NCI-H2029 treated with DMSO at 0.1 percent for 48 hours (cell line): ENCODE measurements at places on chromosomes 5 and 9.

DNA sequence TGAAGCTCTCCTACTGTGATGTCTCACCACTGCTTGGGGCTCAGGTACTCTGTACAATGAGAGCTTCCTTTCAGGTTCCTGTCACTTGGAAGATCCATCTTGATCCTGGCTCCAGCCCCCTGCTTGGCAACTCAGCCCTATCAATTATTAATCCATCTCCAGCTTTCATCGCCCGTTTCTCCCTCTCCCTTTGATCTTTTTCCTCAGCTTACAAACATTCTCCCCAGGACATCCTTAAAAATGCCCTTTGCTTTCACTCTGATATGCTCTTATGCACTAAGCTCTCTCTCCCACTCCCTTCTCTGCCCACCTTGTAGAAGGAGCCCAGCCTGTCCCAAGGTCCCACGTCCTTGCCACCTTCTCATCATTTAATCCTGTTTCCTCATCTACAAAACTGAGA lies 109.0 kb downstream of the FRMD3 start:
- no peak for DNase-seq

DNA sequence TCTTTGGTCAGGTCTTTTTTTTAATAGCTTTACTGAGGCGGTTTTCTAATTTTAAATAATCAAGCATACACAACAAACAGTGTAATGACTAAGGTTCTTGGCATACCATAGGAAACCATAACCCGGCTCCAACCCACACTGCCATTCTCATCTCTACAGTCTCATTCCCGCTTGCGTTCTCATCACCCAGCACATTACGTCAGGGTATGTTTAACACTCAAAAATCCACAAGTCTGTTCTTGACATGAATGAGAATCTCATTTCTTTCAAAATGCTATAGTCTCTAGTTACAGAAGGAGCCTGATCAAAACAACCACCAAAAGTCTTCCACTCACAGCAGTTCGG lies 505 bp downstream of the C5orf34 start:
- no peak for DNase-seq

DNA sequence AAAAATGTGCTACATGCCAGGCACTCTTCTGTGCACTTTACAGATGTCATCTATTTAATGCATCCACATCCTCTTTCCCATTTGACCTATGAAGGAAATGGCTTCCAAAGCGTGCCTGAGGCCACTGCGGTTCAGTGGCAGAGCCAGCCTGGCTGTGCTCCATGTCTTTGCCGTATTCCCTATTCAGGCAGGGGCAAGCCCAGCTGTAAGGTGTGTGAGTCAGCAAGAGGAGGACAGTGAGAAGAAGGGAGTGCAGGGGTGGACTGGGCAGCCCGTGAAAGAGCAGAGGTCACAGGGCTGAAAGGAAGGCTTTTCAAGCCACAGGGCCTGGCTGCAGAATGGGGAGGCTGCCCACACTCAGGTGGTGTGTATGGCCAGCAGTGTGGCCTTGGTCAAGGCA lies 91.7 kb downstream of the HRH2 start:
- DNase-seq = no peak

- DNase-seq = no peak
These were observed 1123.8 kb upstream of the CDH6 start for GRCh38 chr5:30069441-30070263.

DNA sequence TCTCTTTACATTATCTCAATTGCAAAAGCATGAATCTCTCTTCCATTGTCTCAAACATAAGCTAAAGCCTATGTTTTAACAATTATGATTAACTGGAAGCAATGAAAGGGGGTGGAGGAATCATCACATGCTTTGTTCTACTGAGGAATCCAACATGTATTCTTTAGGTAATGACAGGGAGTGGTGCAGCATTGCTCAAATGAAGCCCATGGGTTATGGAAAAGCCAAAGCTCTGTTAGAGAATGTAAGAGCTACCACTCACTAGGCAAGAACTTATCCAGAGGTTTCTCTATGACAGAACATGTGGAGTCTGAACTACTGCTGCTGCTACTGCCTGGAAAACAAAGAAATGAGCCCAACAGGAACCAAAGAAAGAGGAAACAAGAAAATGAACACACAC lies 28.7 kb downstream of the KIF3A start:
- no peak for DNase-seq
